Ovary (tissue), 10 donors: ENCODE measurements at places on chromosomes 2 and 18. TPM values are rescaled to one million over a fixed set of nuclear protein-coding genes. Genes with fewer than 3 reads are reported as not detected.

Gene TTC39C
- 23.5 TPM for total RNA-seq

Gene SLC40A1
- 454 TPM for total RNA-seq

Gene MPP4
- not detected for total RNA-seq

Gene SH3RF3
- 3.8 TPM for total RNA-seq

Gene SOX11
- not detected for total RNA-seq

Gene CFAP65
- 0.95 TPM for total RNA-seq

Gene DPYSL5
- total RNA-seq, result not detected

Gene CEP68
- total RNA-seq, result 29.9 TPM

Gene GLI2
- total RNA-seq, result 36.3 TPM

Gene CYP26B1
- 4.0 TPM for total RNA-seq

Gene ALPP
- 0.20 TPM for total RNA-seq

Gene PDE11A
- total RNA-seq, result not detected

Gene GPR55
- total RNA-seq, result 0.15 TPM

Gene SLC5A6
- total RNA-seq, result 21.4 TPM

Gene SPATA3
- total RNA-seq, result not detected

Gene SIX2
- not detected for total RNA-seq

Gene MORN2
- 16.5 TPM for total RNA-seq

Gene CACNB4
- total RNA-seq, result 0.83 TPM

Gene VWC2L
- not detected for total RNA-seq

Gene CNGA3
- total RNA-seq, result not detected

Gene ADCYAP1
- total RNA-seq, result not detected

Gene MIB1
- 32.5 TPM for total RNA-seq

Gene PRKAG3
- total RNA-seq, result not detected

Gene LYG2
- not detected for total RNA-seq

Gene DNAJB2
- total RNA-seq, result 34.0 TPM

Gene TRABD2A
- total RNA-seq, result 51.8 TPM

Gene MOB1A
- 63.9 TPM for total RNA-seq

Gene MARCHF4
- not detected for total RNA-seq

Gene CAPN14
- 0.12 TPM for total RNA-seq

Gene SLC9A4
- not detected for total RNA-seq

Gene CHRND
- total RNA-seq, result not detected

Gene HOXD10
- 0.69 TPM for total RNA-seq

Gene SFTPB
- total RNA-seq, result 1.0 TPM

Gene CABYR
- total RNA-seq, result 1.6 TPM
